Cardiac septum (tissue), 1 donor: ENCODE measurements at places on chromosomes 1 and 21.
A peak's percentile ranks its signal among the peaks of the same experiment; 100 is the strongest.

DNA sequence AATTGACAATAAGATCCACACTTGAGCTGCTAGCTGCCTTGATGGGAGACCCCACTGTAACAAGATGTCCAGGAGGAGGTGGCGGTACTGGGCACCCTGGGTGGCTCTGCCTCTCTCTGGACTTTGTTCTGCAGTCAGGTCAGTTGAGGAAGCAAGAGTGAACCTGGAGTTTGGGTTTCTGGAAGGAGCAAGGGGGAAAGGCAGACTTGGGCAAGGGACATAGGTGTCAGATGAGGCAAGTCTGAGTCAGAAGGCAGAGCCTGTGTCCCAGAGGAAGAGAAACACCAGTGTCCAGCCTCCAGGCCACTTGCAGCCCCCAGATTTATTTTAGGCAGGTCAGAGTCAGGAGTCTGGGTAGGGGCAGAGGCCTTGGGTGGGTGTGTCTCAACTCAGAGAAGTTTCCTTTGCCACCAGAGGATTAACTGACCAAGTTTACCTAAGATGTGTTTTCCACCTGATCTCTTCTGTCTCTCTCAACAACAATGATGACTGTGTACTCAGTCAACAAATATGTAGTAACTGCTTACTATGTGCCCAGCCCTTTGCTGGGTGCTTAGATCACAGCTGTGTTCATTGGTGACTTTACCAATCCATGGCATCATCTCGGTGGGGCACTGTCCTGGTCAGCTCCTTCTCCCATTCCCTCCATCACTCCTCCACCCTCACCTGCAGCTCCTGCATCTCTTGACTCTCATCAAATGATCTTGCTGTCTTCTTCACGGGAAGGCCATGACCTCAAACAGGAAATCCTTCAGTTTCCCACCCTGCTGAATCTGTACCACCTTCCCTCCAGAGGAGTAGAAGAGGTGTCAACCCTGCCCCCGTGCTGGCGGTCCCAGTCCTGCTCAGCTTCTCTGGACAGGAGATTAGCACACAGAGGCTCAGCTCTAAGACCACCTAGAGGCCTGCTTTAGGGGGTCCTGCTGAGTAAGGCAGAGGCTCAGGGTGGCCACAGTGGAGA is 36.6 kb downstream of the ELF3 start:
- no peak for DNase-seq

GRCh38 chr1:43340559-43340958 is 2.9 kb downstream of the MPL start:
- DNase-seq, result no peak

DNA sequence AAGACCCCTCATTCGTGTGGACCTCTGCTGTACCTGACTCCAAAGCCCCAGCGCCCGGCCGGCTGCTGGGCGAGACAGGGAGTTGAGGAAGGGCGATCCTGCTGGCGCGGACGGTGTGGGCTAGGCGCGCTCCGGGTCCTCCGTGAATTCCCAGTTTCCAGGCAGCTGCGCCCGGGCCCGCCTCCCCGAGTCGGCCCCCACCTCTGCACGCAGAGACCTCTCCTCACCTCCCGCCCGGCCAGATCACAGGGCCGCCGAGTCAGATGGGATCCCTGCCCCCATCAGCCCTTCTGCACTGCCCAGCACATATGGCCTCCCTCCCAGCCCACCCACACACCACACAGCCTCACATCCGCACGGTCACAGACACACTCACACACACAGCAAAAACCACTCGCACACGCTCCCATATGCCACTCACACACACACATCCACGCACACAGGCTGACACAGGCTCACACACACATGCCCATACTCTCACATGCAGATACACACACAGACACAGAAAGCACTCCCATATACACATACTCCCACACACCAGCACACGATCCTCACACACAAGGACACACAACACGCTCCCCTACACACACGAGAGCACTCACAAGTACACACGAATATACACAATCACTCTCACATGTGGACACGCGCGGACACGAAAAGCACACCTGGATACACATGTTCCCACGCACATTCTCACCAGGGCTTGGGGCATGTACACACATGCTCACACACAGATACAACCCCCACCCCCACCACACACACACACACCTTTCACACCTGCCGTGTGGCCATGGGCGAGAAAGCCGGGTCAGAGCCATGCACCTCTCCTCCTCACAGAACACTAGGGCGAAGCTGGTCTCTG is 7.2 kb upstream of the GUCA2B start:
- DNase-seq, result no peak

DNA sequence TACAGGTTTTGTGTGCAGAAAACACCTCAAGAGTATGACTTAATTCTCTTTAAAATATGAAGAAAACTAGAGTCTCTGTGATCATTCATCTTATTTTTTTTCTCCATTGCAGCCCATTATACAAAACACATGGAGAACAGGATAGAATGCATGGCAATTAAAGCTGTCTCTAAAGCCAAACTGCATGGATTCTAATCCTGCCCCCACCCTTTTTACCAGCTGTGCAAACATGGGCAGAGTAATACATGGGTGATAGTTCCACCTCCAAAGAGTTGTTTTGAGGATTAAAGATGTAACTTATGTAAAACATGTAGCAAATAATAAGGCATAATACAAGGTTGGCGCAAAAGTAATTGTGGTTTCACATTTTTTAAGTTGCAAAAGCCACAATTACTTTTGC is 114.4 kb downstream of the CLEC20A start:
- no peak for DNase-seq

DNA sequence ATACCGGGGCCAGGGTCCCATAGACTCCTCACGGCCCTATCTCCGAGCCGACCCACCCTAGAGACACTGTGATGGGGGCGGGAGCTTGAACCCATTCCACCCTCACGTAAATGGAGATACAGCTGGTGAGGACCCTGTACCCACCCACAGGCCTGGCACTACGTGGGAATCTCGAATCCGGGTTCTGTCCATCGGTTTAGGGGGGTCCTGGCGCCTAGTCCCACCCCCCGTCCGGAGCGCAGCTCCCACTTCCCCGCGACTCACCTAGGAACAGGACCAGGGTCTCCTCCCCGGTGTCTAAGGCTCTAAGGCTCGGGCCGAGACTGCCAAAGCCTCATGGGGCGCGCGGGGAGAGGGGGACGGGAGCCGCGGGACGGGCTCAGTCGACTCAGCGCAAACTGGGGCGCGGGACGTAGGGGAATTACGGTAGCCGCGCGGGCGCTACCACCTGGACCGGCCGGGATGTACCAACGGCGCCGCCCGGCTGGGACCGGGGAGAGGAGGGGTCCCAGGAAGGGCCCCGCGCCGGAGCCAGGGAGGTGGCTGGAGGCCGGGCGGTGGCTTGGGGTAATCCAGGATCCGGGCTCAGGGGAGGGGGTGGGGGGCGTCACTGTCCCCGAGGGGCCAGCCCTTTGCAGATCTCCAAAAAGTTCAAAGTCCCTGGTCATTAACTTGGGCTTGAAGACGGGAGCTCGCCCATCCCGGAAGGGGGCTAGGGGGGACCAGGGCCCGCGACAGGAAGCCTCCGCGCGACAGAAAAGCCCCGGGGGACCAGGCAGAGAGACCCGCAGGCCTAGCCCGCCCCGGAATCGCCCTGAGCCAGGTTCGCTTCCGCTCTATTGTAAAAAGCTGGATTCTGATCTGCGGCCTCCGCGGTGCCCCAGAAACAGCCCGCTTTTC is 1.0 kb downstream of the PLEKHG5 start:
- DNase-seq, result no peak

DNA sequence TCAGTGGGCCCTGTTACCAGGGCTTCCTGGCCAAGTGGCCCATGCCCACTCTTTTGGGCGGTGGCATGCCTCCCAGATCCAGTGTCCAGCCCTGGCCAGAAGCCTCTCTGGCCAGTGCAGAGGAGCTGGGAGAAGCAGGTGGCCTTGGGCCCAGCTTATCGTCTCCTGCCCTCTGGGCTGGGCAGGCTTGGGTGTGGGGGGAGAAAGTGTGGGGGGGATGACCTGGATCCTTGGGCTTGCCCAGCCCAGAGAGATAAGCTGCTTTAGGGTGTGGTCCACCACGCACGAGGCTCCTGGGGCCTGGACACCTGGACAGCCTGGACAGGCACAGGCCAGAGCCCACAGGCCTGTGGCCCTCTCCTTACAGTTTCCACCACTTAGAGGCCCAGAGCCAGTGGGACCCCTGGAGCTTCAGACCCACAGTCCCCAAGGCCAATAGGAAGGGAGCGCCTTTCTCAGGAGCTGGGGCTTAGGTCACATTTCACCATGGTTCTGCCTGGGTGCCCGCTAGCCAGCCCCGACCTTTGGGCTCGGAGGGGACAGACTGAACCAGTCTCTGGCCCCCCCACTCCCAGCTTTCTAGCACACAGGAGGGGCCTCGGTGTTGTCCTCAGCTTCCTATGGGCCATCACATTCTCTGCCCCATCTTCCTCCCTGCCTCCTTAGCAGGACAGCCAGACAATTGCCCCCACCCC is 1.8 kb downstream of the ESPN start:
- no peak for DNase-seq

GRCh38 chr1:89918127-89918793 is 76.7 kb upstream of the ZNF326 start:
- DNase-seq, result no peak

- DNase-seq, result no peak
These were observed 11.0 kb downstream of the BACH1 start for GRCh38 chr21:29309703-29310102.

- DNase-seq, result peak; percentile 51
These were observed 4.4 kb downstream of the HPCA start for GRCh38 chr1:32890516-32891240.

DNA sequence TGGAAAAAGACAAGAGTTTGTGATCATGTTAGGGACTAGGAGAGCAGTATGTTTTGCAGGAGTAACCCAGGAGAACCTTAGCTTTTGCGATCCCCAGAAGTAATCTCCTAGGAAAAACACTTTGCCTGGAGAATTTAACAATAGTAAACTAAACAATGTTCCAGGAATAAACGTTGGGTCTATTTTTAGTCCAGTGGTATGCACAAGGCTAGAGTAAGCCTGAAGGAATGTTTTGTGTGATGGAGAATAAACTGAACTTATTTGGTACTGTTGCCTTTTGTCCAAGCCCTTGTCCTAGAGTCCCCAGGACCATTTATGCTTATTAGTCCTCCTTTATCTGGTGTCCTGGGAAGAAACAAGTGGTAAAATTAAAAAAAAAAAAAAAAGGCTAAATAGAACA is 28.7 kb upstream of the RGS5 start:
- no peak for DNase-seq

DNA sequence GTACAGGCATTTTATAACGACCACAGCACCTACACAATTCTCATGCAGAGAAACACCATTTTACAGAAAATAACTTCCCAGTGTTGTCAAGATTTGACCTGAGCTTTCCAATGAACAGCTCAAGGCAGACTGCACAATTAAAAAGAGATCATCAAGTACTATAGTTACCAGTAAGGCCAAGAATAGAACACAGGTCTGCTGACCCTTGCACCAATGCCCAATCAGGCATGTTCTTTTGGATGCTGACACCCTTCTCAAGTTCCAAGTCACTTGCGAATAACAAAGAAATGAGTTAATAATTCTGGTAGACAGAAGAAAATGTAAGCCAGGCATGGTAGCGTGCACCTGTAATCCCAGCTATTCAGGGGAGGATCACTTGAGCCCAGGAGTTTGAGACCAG is 101.9 kb downstream of the SLC45A1 start:
- no peak for DNase-seq

DNA sequence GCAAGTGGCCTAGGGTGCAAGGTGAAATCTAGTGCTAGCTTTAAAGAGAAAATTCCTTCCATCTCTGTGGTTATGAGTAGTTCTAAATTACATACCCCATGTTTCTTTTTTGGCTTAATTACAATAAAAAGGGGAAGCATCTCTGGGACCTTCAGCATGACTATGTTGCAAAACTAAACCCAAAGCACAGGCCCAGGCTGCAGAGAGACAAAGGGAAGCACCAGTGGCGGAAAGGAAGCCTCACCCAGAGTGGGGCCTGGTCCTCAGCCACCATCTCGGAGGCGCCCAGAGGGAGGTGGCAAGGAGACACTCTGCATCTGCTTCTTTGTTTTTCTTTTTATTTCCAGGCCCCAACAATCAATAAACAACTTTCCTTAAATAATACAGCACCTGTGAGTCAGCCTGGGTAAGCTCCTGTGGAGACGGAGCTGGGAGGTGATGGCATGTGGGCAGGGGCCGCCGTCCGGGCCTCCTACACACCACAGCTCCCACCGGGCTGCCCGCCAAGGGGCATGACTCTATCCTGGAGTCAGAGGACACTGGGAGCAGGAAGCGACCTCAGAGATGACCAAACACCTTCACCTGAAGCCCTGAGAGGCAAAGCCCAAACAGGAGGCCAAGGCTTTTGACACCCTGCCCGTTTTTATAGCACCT is 21.7 kb downstream of the ITPKB start:
- DNase-seq, result peak; percentile 88

GRCh38 chr1:84291882-84292655 is 9.4 kb upstream of the SAMD13 start:
- DNase-seq, result no peak

- DNase-seq, result no peak
These were observed 72.2 kb downstream of the NME7 start for GRCh38 chr1:169295425-169295824.

- DNase-seq, result peak; percentile 83
These were observed 74.1 kb downstream of the XCL2 start for GRCh38 chr1:168469690-168470089.

DNA sequence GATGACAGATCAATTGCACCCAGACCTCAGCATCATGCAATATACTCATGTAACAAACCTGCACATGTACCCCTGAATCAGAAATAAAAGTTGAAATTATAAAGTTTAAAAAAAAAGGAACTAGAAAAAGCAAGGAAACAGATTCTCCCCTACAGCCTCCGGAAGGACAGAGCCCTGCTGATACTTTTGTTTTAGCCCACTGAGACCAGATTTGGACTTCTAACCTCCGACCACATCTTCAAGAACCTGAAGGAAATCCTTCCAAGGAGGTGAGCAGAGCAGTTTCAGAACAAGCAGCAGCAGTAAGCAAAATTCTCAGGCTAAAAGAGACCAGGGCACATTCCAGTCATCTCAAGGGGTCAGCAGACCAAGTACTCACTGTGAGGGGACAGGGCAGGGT is 54.5 kb downstream of the TM2D1 start:
- DNase-seq, result no peak

DNA sequence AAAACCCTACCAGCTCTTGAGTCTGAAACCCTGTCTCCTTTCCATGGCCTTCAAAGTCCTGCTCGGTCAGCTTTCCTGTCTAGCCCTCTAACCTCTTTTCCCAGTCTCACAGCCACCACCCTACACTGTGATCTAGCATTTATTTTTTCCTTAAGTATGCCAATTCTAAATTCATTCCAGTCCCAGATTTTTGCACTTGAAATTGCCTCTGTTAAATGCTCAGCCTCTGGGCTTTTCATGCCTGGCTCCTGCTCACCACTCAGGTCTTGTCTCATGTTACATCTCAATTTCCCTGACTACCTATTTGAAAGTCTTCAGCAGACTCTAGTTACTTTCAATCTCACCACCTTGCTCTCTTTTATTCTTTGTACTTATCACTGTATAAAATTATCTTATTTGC is 176.2 kb downstream of the ADGRL4 start:
- DNase-seq, result no peak

GRCh38 chr1:26328597-26328996 is 10.8 kb downstream of the CD52 start:
- no peak for DNase-seq

DNA sequence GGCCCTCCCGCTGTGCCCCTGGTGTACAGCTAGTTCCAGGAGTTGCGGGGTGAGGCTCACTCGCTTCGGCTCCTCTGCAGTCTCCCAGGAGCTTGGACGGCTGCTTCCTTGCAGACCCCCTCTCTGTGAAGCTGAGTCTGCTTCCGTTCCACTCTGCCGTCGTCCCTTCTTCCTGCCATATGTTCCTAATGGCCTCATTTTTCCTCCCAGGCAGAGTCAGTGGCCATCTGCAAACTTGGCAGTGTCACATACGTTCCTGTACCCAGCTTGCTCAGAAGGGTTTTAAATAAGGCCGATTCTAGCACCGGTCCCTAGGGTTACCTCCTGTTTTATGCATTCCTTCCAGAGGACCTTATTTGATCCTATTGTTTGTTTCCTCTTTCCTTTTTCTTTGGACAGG is 21.3 kb downstream of the ACTL8 start:
- DNase-seq, result no peak
